ENCODE measurements at places on chromosomes 11 and 22.

DNA sequence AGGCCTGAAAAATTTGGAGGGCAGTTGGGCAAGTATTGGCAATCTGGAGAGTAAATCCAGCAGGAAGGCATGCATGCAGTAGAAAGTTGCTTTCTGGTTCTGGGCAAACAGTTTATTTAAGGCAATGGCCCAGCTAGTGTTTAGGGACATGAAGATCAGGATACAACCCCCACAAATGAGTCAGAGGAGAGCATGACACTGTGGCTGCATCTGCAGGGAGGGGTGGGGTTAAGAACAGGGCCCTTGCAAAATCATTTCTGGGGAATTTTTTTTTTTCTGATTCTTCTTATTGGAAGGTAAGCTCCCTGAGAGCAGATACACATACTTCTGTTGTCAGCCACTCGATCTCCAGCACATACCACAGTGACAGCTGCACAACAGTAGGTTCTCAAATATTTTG lies 61.1 kb downstream of the FDX1 start:
- DNase-seq, result no peak

DNA sequence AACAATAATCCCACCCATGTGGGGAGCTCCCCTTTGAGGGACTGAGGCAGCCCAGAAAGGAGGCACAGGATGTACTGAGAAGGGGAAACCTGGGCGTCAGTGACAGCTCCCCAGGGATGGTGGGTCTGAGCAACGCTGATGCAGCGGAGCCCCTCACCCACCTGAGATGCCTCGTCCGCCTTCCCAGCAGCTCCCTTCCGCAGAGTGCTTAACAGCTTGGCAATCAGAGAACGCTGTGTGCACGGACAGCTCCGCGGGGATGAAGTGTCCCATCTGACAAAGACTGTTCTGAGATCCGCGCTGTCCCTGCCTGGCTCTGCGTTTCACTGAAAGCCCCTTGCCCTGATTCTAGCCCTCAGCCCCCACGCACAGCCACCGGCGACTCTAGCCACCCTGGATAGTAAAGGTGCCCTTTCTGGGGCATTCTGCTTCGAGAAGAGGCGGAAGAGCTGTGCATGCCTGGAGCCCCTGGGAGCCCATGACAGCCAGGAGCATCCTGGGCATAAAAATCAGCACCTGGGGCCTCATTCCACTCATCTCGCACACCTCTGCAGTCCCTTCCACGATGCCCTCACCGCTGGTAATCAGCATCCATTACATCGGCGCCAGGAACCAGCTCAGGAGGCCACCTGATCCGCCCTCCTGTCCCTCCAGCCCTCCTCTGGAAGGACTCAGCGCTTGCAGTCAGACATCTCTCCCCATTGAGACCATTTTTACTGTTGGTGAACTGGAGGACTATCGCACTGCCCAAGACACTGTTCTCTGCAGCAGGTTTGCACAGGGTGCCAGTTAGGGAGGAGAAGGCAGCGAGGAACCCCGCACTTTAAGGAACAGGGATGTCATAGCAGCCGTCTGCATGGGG lies 10.7 kb downstream of the KCNJ5 start:
- no peak for DNase-seq

DNA sequence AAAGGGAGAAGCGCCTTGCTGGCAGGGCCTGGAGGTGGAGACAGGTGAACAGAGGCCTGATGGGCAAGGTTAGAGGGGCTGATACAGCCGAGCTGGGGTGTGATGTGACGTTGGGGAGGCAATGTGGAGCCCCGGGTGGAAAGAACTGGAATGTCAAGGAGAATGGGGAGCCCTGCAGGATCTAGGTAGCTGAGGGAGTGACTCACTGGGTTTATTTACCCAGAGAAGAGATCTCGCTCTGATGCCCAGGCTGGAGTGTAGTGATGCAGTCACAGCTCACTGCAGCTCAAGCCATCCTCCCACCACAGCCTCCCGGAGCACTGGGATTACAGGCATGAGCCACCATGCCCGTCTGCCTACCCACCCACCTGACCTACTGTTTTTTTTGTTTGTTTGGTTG lies 1.9 kb upstream of the CYB5R3 start:
- DNase-seq, result no peak

DNA sequence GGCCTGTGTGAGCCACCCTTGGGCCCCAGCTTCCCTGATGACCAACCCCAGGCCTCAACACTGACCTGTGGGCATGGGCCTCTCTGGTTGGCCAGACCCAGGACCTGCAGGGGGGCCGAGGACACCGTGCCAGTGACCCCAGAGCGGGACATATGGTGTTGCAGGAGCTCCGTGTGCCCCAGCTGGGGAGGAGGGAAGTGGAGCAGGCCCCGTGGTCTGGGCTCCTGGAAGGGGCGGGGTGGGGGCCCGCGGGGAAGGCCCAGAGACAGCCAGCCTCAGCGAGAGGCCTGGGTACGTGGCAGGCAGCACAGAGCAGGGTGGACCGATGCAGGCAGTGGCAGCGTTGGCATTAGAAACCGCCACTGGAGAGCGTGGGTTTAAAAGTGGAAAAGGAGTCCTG lies 22.2 kb downstream of the MUC6 start:
- no peak for DNase-seq

- DNase-seq, result no peak
Measured at GRCh38 chr11:64268893-64269539, 15.4 kb downstream of the BAD start.

- no peak for DNase-seq
Measured at GRCh38 chr22:48957311-48957986, 870.2 kb downstream of the BRD1 start.

GRCh38 chr22:23229646-23230045 lies 49.3 kb downstream of the BCR start:
- no peak for DNase-seq

- DNase-seq, result no peak
Measured at GRCh38 chr11:77223797-77224196, 77.7 kb downstream of the GDPD4 start.

- no peak for DNase-seq
Measured at GRCh38 chr11:79101656-79102055, 339.2 kb downstream of the TENM4 start.

DNA sequence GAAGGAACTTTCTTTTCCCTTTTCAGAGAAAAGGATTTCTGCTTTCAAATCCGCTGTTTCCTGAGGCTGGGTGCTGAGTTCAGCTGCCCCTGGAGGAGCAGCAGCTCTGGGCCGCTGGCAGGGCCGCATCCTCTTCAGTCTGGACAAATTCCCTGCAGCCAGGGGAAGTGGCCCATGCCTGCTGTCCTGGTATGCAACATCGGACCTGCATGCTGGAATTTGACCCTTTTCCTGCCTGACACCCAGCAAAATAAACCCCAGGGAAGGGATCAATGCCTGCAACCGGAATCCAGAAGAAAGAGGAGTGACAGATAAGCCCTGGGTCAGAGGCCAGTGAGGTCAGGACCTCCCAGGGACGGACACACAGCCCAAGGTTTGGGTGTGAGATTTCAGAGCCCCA lies 54.1 kb upstream of the LINC01488 start:
- no peak for DNase-seq

Measured in putamen (tissue), 1 donor.